Endothelial cell of umbilical vein (primary cell): ENCODE measurements at places on chromosomes 1 and 21. TPM values are rescaled to one million over a fixed set of nuclear protein-coding genes. Genes with fewer than 3 reads are reported as not detected.

DNA sequence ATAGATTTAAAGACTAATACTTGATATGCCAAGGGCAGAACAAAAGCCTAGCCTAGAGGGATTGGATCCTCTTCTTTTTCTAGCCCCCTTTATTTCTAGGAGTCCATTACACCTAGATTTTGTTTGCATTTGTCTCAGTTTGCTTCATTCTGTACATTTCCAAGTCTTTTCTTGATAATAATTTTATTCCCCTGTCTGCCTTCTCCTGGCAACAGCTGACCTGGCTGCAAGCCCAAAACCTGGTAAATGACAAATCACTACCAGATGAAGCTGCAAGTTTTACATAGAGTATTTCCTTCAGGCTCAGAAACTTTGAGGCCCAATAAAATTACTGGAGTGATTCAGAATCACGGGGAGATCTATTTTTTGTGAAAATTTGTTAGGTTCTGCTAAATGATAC, 36.5 kb upstream of the LHX8 start:
- H3K27me3 ChIP-seq = peaks cover 2% of the 10 kb centered on the region
- no peak overlapping the region for H3K4me3 ChIP-seq
- H3K27ac ChIP-seq = no peak overlapping the region
- H3K4me1 ChIP-seq = no peaks in the 10 kb centered on the region

DNA sequence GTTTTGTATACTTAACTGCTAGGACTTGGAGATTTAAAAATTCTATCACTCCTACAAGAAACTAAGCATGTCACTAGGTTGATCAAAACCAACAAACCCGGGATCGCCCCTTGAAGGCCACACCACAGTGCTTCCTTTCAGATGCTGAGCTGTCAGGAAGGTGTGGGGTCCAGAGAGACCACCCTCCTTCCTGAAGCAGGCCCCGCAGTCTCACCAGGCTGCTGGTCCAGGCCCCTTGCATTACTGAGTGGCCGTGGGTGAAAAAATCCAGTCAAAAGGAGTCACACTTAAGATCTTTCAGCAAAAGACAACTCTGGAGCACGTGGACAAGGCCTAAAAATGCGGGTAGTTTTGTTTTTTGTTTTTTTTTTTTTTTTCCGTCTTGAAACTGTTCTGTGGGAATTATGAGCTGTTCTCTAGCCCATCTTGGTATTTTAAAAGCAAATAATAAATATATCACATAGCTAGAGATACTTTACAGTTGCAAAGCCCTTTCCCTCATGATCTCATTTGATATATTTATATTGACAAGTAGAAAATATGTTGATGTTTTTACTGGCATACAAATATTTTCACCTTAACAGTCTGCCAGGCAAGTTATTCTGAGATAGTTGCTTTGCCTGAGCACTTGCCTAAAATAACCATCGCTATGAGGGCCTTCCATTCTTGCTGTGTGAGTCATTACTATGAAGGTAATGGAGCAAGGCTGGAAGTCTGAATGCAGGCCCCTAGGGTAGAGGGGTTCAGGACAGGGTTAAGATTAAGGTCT, 73.1 kb upstream of the EDEM3 start:
- H3K4me1 ChIP-seq = no peaks in the 10 kb centered on the region
- no peak overlapping the region for H3K27ac ChIP-seq
- H3K36me3 ChIP-seq = no peaks in the 10 kb centered on the region
- H3K27me3 ChIP-seq = peaks cover 2% of the 10 kb centered on the region
- H3K4me3 ChIP-seq = no peak overlapping the region

DNA sequence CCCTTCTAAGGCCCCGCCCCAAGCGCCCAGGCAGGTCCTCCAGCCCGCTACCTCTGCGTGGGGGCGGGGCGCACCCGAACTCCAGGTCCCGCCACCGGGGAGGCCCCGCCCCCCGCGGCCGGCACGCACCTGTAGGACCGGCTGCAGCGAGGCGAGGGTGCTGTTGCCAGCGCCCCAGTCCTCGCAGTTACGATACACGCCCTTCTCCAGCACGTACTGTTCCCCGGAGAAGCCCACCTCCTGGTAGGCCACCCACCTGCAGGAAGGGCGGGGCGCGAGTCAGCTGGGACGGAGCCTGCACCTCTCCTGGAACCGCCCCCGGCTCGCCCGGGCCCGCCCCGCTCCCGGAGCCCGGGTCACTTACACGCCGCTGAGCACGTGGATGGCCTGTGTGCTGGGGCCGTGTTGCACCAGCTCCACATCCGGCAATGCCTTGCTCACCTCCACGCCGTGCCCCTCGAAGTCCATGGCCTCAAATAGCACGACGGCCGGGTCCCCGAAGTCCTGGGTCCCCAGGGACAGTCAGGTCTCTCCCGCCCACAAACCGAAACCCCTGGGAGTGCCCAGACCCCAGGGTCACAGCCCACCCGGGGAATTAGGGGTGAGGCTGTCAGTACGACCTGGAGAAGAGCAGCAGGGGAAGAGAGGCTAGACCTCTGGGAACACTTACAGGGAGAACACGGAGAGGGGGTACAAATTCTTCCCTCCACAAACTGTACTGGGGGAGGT, 17.3 kb downstream of the CRYBG2 start:
- H3K4me1 ChIP-seq = peaks cover 7% of the 10 kb centered on the region
- peaks cover 1% of the 10 kb centered on the region for H3K27me3 ChIP-seq
- peak overlapping the region; percentile 46 for H3K4me3 ChIP-seq
- no peaks in the 10 kb centered on the region for H3K36me3 ChIP-seq
- no peak for DNase-seq

DNA sequence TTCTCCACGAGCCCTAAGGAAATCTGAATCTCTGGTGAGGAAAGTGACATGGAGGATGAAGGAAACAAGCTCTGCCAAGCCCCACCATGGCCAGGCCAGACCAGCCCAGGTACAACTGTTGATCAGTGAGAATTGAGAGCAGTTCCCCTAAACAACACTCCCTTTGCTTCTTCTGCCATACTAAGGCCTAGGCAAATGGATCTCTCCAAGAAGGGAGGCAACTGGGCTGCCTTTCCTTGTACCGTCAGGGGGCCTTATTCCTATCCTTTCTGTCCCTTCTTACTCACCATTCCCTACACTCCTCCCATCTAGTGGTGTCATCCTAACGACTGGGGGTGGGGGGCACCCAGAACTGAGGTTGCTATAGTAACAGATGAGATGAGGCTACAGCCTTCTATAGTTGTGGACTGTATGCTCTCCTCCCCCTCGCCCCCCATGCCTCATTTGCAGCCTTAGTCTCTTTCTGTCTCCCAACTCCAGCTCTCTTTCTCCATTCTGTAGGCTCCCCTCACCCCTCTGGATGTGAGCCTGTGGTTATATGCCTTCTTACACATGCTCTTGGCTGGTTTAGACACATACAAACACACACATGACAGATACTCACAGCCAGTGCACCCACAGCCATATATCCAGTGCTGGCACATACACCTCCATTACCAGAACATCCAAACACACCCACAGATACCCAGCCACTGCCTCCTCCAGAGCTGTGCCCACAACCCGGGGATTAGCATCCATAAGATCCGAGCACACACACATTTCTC, 3.6 kb downstream of the PEA15 start:
- H3K4me1 ChIP-seq = peaks cover 46% of the 10 kb centered on the region
- H3K4me3 ChIP-seq = no peak overlapping the region
- peaks cover 29% of the 10 kb centered on the region for H3K36me3 ChIP-seq
- H3K27me3 ChIP-seq = no peaks in the 10 kb centered on the region

DNA sequence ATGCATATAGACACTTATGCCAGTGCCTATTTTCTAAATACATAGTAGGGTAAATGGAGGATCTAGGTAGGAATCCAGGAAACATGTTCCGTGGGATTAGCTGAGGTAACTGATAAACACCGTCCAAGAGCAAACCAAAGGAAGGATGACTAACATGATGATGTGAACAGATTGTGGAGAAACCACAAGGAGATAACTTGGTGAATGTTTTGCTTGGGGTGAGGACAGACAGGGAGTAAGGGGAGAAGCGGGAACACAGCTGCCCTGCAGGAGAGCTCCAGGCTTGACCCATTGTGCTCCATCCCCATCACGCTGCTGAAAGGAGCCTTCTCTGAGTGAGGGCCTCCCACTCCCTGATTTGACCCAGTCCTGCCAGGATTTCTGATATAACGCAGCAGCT, 87.0 kb upstream of the ZC3H11B start:
- H3K4me1 ChIP-seq = no peaks in the 10 kb centered on the region
- no peak overlapping the region for H3K27ac ChIP-seq
- no peaks in the 10 kb centered on the region for H3K36me3 ChIP-seq
- H3K27me3 ChIP-seq = no peaks in the 10 kb centered on the region

Gene OSCP1
- total RNA-seq = 4.6 and 7.6 TPM in 2 replicates

Gene VWA1
- 3.3 and 6.1 TPM in 2 replicates for total RNA-seq

DNA sequence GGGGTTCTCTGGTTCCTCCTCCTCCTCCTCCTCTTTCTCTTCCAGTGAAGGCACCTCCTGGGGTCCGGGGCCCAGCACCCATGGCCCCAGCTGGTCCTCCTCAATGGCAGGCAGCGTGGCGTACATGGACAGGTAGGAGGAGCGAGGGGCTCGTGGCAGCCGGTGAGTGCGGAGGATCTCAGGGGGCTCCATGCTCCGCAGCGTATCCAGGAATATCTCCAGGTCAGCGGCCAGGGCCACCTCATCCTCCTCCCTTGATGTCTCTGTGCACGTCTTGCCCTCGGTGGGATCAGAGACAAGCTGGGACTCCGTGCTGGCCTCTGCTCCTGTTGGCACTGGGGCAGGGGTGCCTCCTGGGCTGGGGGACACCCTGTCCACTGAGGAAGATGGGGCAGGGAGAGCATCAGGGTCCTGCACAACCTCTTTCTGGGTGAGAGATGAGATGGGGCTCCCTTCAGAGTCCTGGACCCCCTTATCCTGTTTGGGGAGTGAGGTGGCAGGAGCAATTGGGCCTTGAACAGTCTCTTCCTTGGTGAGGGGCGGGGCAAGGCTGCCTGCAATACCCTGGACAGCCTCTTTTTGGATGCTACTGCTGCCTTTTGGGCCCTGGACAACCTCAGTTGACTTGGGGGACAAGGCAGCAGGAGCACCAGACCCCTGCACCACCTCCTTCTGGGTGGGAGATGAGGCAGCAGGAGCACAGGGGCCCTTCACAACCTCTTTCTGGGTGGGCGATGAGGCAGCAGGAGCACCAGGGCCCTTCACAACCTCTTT, 9.6 kb downstream of the CRYBG2 start:
- H3K36me3 ChIP-seq = no peaks in the 10 kb centered on the region
- no peaks in the 10 kb centered on the region for H3K27me3 ChIP-seq

DNA sequence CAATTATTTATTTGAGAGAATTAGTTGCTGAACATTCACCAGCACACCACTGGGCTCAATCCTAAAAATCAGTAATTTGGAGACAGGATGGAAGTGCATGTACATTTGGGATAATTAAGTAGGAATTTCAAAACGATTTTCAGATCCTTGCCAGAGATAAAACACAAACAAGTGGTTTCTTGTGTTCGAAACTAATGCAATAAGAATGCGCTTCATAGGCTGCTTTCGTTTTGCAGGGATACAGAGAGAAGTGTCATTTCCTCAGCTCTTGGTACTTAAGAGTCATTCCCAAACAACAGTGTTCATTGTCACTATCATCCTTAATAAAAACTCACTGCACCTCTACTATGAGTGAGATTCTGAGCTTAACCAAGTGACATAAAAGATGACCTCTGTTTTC, 20.6 kb upstream of the USP24 start:
- H3K36me3 ChIP-seq = no peaks in the 10 kb centered on the region
- no peak overlapping the region for H3K27ac ChIP-seq
- DNase-seq = peak; percentile 46
- H3K27me3 ChIP-seq = peaks cover 3% of the 10 kb centered on the region
- no peak overlapping the region for H3K4me3 ChIP-seq
